Heart left ventricle (tissue), 16 donors: ENCODE measurements at places on chromosomes 11 and 22. TPM values are rescaled to one million over a fixed set of nuclear protein-coding genes. Genes with fewer than 3 reads are reported as not detected.

DNA sequence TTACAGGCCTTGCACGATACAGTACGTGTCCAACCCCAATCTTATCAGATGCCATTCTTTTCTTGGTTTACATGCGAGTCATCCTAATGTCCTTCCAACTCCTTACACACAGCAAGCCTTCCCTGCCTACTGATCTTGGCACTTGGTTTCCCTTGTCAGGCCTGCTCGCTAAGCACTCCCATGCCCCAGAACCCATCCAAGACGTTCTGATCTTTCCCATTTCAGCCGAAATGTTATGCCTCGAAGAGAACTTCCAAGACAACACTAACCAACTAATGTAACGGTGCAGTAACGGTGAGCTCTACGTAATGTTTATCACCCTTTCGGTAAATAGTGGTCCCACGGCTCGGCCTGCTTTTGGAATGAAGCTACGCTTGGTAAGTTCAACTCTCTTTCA lies 521 bp downstream of the PES1 start:
- H3K27me3 ChIP-seq, result no peaks in the 10 kb centered on the region
- H3K4me1 ChIP-seq, result peaks cover 23% of the 10 kb centered on the region
- DNase-seq, result no peak
- H3K36me3 ChIP-seq, result peaks cover 35% of the 10 kb centered on the region
- H3K27ac ChIP-seq, result no peak overlapping the region

Gene MMP8
- polyA plus RNA-seq, result 0.51 TPM

GRCh38 chr11:68692115-68692514 lies 7.8 kb downstream of the GAL start:
- H3K4me1 ChIP-seq, result no peaks in the 10 kb centered on the region
- no peaks in the 10 kb centered on the region for H3K36me3 ChIP-seq
- no peak overlapping the region for H3K27ac ChIP-seq
- H3K27me3 ChIP-seq, result no peaks in the 10 kb centered on the region

DNA sequence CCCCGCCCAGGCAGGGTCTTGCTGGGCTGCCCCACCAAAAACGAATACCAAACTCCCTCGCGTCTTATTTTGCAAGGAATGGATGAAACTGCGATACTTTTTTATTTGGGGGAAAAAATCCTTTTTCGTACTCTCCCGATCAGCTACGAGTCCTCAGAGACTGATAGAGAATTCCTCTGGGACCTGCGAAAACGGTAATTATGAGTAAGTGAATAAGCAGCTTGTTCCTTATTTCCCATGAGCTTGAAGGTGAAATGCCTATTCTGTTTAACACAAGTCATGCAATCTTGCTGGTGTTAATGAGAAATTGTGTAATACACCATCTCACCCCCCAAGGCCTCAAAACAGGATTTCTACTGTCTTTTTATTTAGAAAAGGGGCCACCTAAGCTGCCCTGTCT lies 5.5 kb downstream of the GRK3 start:
- H3K36me3 ChIP-seq, result no peaks in the 10 kb centered on the region
- H3K4me3 ChIP-seq, result no peak overlapping the region
- no peak for DNase-seq
- no peaks in the 10 kb centered on the region for H3K27me3 ChIP-seq
- H3K4me1 ChIP-seq, result peaks cover 6% of the 10 kb centered on the region
- no peak overlapping the region for H3K27ac ChIP-seq

Gene ARSA
- 16.7 TPM for polyA plus RNA-seq

GRCh38 chr11:72358466-72359405 lies 75.6 kb downstream of the CLPB start:
- H3K4me1 ChIP-seq, result no peaks in the 10 kb centered on the region
- H3K36me3 ChIP-seq, result no peaks in the 10 kb centered on the region
- H3K27me3 ChIP-seq, result no peaks in the 10 kb centered on the region
- DNase-seq, result no peak
- H3K4me3 ChIP-seq, result no peak overlapping the region

GRCh38 chr11:70343636-70344035 lies 54.7 kb upstream of the CTTN start:
- no peak for DNase-seq
- H3K36me3 ChIP-seq, result peaks cover 91% of the 10 kb centered on the region
- no peak overlapping the region for H3K4me3 ChIP-seq

Gene BEST1
- 2.1 TPM for polyA plus RNA-seq

Gene SLC29A2
- 18.2 TPM for polyA plus RNA-seq

- peaks cover 21% of the 10 kb centered on the region for H3K4me1 ChIP-seq
- no peak for DNase-seq
- H3K27me3 ChIP-seq, result no peaks in the 10 kb centered on the region
Measured at GRCh38 chr11:20110908-20111669, 49.2 kb downstream of the DBX1 start.

Gene GPHA2
- not detected for polyA plus RNA-seq

Gene OR2AT4
- polyA plus RNA-seq, result not detected

DNA sequence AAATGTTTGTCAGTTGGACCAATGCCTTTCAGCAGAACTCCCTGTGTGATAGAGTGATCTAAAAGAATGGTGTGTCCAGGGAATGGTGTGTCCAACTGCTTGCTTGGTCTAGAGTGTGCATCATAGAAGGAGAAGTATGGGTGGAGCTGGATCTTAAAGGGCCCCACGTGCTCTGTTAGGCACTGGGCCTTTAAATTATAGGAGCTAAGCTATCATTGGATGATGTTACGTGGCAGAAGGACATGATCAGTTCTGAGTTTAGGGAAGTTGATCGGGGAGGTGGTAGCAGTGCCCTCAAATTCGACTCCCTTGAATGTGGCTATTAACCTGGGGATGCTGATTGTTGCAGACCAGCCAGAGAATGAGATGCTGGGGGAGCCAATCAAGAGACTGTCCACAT lies 16.4 kb downstream of the STX3 start:
- no peaks in the 10 kb centered on the region for H3K27me3 ChIP-seq
- peak overlapping the region; percentile 79 for H3K27ac ChIP-seq
- DNase-seq, result no peak
- peaks cover 21% of the 10 kb centered on the region for H3K36me3 ChIP-seq
- no peak overlapping the region for H3K4me3 ChIP-seq
- H3K4me1 ChIP-seq, result peaks cover 4% of the 10 kb centered on the region

DNA sequence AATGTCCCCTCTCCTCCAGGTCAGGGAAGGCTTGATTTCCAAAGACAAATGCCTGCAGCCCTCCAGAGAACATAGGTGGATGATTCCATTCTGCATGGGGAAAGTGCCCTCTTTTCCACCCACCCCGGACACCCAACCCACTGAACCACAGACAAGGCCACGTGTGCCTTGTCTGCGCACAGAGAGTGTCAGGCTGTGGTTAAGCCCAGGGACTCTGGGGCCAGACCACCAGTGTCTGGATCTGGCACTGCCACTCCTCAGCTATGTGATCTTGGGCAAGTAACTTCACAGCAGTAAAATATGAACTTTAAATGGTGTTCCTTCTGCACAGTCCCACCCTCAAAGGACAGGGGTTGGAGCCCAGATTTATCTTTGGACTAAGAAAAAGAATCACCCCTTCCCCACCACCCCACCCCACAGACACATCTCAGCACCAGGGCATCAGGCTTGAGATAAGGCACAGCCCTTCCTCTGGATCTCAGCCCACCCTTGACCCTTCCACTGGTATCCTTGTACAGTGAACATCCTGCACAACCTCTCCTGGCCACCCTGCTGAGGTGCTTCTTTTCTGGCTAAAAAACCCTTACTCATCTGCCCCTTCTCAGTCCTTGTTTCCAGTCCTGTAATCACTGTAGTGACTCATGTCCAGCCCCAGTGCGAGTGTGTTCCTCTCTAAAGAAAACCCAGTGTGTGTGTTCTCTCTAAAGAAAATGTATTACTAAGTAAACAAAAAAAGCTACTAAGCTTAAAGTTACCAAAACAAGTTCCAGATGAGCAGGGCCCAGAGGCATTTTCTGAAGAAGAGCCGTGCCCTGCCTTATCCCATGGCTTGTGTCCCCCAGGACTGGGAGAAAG lies 1.9 kb upstream of the PTGDR2 start:
- no peak overlapping the region for H3K27ac ChIP-seq
- H3K27me3 ChIP-seq, result no peaks in the 10 kb centered on the region
- no peak overlapping the region for H3K4me3 ChIP-seq
- DNase-seq, result no peak
- no peaks in the 10 kb centered on the region for H3K36me3 ChIP-seq

DNA sequence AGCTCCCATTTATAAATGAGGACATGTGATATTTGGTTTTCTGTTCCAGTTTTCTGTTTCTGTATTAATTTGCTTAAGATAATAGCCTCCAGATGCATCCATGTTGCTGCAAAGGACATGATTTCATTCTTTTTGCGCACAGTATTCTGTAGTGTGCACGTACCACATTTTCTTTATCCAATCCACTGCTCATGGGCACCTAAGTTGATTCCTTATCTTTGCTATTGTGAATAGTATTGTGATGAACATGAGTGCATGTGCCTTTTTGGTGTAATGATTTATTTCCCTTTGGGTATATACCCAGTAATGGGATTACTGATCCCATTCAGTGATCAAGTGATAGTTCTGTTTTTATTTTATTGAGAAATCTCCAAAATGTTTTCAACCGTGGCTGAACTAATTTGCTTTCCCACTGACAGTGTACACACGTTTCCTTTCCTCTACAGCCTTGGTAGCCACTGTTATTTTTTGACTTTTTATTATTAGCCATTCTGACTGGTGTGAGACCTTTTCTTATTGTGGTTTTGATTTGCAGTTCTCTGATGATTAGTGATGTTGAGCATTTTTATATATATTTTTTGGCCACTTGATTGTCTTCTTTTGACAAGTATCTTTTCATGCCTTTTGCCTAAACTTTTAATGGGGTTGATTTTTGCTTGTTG lies 226.0 kb upstream of the ANO3 start:
- no peak overlapping the region for H3K27ac ChIP-seq
- no peaks in the 10 kb centered on the region for H3K27me3 ChIP-seq
- H3K4me1 ChIP-seq, result no peaks in the 10 kb centered on the region

- H3K4me3 ChIP-seq, result no peak overlapping the region
- no peaks in the 10 kb centered on the region for H3K27me3 ChIP-seq
- no peak for DNase-seq
- H3K27ac ChIP-seq, result no peak overlapping the region
- H3K4me1 ChIP-seq, result no peaks in the 10 kb centered on the region
Measured at GRCh38 chr11:118230088-118230487, 5.3 kb upstream of the JAML start.

Gene EFCAB6
- 0.53 TPM for polyA plus RNA-seq

DNA sequence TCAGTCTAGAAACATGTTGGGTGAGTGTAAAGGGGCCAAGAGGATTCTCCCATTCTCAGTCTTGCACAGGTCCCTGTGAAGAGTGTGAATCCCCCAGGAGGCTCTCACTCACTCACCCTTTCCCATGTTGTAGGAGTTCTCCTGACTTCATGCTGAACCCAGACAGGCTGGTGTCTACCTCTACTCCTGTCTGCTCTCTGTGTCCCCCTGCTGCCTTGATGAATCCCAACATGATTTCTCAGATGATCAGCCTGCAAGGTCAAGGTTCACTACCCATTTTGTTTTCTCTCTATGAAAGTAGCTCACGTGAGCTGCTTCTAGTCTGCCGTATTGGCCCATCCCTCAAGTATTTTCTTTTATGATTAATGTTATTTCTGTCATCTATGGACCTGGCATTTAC lies 500.6 kb downstream of the ETS1 start:
- no peaks in the 10 kb centered on the region for H3K4me1 ChIP-seq
- DNase-seq, result no peak
- no peaks in the 10 kb centered on the region for H3K36me3 ChIP-seq
- no peak overlapping the region for H3K27ac ChIP-seq
- no peaks in the 10 kb centered on the region for H3K27me3 ChIP-seq
- H3K4me3 ChIP-seq, result no peak overlapping the region

Gene EHF
- polyA plus RNA-seq, result 0.26 TPM

Gene OR2AG1
- polyA plus RNA-seq, result not detected

Gene KCTD14
- 0.46 TPM for polyA plus RNA-seq

DNA sequence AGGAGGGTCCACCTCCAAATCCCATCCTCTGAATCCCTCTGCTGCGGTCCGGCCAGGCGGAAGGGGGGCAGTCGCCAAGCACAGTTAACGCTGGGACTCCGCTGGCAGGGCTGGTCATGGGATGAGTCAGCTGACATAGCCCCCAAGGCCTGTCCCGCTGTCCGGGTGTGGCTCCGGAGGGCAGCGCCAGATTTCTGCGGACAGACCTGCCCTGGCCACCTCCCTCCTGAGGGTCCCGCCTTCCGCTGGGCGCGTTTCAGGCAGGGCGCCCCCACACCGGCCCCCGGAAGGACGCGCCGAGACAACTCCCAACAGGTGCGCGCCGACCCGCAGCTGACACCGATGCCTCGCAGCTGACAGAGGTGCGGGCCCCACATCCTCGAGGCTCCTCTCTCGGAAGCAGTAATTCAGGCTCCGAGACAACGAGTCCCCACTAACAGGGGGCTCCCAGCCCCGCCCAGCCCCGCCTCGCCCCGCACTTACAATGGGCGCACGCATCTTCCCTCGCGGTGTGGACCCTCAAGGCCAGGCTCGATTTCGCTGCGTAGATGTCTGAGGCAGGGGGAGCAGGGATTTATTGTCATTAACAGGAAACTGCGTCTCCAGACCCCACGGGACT lies 607 bp downstream of the PLAAT3 start:
- peak overlapping the region; percentile 98 for H3K4me3 ChIP-seq
- peak; percentile 64 for DNase-seq
- H3K4me1 ChIP-seq, result peaks cover 29% of the 10 kb centered on the region
- H3K27ac ChIP-seq, result peak overlapping the region; percentile 89

Gene DEFB131B
- polyA plus RNA-seq, result not detected

Gene FAR1
- polyA plus RNA-seq, result 10.9 TPM

- no peaks in the 10 kb centered on the region for H3K4me1 ChIP-seq
- H3K36me3 ChIP-seq, result peaks cover 73% of the 10 kb centered on the region
- DNase-seq, result no peak
- no peaks in the 10 kb centered on the region for H3K27me3 ChIP-seq
- no peak overlapping the region for H3K27ac ChIP-seq
Measured at GRCh38 chr11:71465054-71465453, 12.1 kb downstream of the NADSYN1 start.

DNA sequence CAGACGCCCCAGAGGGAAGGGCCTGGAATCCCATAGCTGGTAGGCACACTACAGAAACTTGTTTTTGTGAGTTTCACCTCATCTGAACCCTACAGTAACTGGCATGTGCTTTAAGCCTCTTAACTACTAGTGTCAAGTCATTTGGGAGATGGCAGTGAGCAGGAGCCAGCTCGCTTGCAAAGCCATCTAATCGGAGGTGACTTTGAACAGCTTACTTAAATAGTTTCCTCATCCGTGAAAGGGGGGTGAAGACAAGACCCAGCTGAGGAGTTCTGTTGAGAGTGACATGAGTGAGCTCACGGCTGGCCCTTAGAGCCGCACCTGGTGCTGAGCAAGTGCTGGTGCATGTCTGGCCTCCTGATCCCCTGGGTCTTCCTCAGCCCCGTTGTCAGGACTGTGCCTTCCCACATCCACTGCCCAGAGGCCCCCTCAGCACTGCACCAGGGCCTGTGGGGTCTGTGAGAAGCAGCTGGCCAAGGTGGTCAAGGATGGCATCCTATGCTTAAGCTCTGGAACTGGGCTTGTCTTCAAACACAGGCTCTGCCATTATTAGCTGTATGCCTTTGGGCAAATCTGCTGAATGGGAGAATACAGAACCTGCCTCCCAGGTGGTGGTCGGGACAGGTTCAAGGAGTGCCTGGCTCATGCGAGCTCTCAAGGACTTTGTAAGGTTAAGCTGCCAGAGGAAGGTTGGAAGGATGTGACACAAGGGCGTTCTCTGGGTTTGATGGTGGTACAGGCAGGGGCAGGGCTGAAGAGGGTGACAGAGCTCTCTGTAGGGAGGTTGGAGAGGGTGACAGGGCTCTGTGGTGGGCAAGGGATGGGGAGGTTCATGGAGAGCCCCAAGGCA lies 27.3 kb downstream of the INCENP start:
- H3K27ac ChIP-seq, result no peak overlapping the region
- H3K4me1 ChIP-seq, result no peaks in the 10 kb centered on the region
- no peak overlapping the region for H3K4me3 ChIP-seq
- peak; percentile 15 for DNase-seq

GRCh38 chr11:121936370-121936769 lies 179.6 kb downstream of the BLID start:
- H3K36me3 ChIP-seq, result no peaks in the 10 kb centered on the region
- H3K27ac ChIP-seq, result no peak overlapping the region
- no peak overlapping the region for H3K4me3 ChIP-seq
- no peak for DNase-seq
- H3K4me1 ChIP-seq, result no peaks in the 10 kb centered on the region
- no peaks in the 10 kb centered on the region for H3K27me3 ChIP-seq

Gene MISFA
- 11.1 TPM for polyA plus RNA-seq
